SJSA1 (cell line): ENCODE measurements at places on chromosomes 2 and 18.

GRCh38 chr18:75341267-75341666 lies 86.2 kb downstream of the SMIM21 start:
- DNase-seq, result no peak

GRCh38 chr2:232875256-232876121 lies 5.4 kb downstream of the SNORC start:
- DNase-seq, result no peak

GRCh38 chr2:38430196-38430595 lies 53.1 kb upstream of the ATL2 start:
- no peak for DNase-seq

- no peak for DNase-seq
These were observed 4.5 kb upstream of the MTLN start for GRCh38 chr2:110216803-110217202.

GRCh38 chr2:217989221-217989948 lies 13.4 kb downstream of the TNS1 start:
- DNase-seq, result no peak

GRCh38 chr2:191571163-191571769 lies 106.7 kb upstream of the NABP1 start:
- peak; percentile 85 for DNase-seq

GRCh38 chr2:33494155-33494779 lies 17.8 kb downstream of the RASGRP3 start:
- no peak for DNase-seq

- no peak for DNase-seq
These were observed 47.7 kb downstream of the GLI2 start for GRCh38 chr2:120783371-120783791.

- no peak for DNase-seq
These were observed 95.8 kb downstream of the ZNF532 start for GRCh38 chr18:58960508-58960907.

GRCh38 chr2:147917161-147917560 lies 72.3 kb downstream of the ACVR2A start:
- DNase-seq, result no peak

- no peak for DNase-seq
These were observed 14.0 kb upstream of the COL6A3 start for GRCh38 chr2:237427769-237428506.

DNA sequence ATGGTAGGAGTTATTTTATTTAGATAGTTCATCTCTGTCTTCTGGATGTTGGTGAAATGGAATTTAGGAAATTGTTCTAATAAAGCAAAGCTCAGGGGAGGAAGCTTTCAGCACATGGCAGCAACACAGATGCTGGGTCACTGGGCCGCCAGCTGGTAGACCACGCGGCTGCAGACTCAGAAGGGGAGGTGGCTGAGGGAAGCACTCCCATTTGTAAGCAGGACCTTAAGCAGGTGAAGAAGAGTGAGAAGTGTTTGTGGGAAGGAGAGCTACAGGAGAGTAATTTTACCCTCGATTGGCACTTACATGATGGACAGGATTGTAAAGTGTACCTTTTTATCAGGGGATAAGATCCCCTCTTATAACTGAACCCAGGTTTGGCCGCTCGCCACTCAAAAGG lies 24.4 kb downstream of the NMS start:
- DNase-seq, result no peak

GRCh38 chr2:85390941-85391669 lies 19.1 kb downstream of the CAPG start:
- no peak for DNase-seq

DNA sequence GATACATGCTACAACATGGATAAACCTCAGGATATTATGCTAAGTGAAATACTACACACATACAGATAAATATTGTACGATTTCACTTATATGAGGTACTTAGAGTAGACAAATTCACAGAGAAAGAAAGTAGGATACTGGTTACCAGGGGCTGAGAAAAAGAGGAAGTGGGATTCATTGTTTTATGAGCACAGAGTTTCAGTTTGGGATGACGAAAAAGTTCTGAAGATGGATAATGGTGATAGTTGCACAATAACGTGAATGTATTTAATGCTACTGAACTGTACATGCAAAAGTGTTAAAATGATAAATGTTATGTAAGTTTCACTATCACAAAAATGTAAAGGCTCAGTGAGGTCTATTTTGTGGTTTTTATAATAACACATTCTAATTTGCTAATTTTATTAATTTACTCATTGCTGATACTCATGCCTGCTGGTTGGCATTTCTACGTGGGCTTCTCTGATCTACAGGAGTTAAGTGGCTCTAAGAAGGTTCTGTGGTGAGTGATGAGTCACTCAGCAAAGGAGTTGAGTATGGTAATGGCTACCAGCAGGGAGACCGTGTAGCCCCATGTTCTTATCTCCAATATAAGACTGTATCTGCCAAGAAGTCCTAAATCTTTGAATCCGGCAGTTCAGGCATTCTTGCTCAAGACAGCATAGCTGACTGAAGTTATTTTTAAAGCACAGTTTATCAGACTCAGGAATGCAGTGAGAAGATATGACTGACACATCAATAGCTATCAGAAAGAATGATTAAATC lies 41.1 kb downstream of the UPP2 start:
- DNase-seq, result no peak

GRCh38 chr2:37211212-37211611 lies 14.9 kb downstream of the CEBPZOS start:
- no peak for DNase-seq

- no peak for DNase-seq
These were observed 372.7 kb upstream of the KYNU start for GRCh38 chr2:142504754-142505153.
